ENCODE measurements at places on chromosomes 5 and 9.
A peak's percentile ranks its signal among the peaks of the same experiment; 100 is the strongest.

GRCh38 chr5:77129391-77129990 lies 42.4 kb upstream of the ZBED3 start:
- DNase-seq, result no peak

GRCh38 chr9:36204906-36205547 lies 14.3 kb downstream of the CLTA start:
- DNase-seq, result no peak

GRCh38 chr5:91189480-91190313 lies 193.4 kb downstream of the ARRDC3 start:
- no peak for DNase-seq

- DNase-seq, result no peak
Measured at GRCh38 chr5:63170486-63170885, 591.9 kb downstream of the LRRC70 start.

DNA sequence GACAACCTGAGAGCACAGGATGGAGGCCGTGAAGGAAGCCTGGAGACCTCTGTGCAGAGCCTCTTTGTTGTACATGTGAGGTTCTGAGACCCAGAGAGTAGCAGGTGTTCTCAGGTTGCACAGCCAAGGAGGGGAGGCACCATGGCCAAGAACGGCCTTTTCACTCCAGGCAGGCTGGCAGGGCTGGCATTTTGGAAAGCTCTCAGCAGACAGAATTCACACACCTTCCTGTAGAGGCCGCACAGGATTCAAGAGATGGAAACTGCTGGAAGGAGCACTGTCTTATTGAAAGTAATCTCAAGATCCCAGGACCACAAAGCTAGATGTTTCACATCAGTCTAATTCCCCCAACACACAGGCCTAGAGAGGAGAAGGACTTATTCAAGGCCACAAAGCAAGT lies 52.8 kb upstream of the XPA start:
- DNase-seq, result no peak

DNA sequence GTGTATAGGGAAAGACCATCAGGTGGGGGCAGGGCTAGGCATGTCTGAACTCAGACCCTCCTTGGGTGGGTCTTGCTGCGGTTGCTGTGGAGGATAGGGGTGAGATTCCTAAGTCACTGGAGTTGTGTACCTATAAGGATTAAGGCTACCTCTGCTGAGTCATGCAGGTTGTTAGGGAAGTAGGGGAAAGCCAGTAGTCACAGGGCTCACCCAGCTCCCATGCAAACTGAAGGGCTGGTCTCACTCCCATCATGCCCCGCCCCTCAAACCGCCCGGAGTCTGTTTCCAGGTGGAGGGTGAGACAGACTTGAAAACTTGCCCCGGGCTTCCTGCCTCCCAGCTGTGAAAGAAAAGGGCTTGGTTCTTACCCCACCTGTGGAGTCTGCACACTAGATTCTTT lies 161.8 kb downstream of the CAVIN4 start:
- DNase-seq, result no peak

DNA sequence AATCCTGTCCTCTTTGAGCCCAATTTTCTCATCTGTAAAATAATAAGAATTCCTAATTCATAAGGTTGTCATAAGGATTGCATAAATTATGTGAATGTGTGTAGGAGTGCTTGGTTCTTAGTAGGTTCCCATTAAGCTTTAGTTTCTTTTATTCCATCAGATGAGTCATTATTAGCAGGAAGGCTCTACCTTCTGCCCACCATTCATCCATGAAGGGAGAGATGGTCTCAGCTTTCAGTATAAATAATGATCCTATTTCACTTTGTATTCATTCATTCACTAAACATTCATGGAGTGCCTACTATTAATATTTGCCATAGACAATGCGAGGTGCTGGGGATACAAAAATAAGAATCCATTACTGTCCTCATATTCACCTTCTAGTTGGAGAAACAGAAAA lies 3.0 kb downstream of the CMYA5 start:
- no peak for DNase-seq

GRCh38 chr5:98568336-98568735 lies 205.1 kb upstream of the RGMB start:
- no peak for DNase-seq

GRCh38 chr9:121557581-121558447 lies 58.2 kb upstream of the GGTA1 start:
- peak; percentile 96 for DNase-seq

DNA sequence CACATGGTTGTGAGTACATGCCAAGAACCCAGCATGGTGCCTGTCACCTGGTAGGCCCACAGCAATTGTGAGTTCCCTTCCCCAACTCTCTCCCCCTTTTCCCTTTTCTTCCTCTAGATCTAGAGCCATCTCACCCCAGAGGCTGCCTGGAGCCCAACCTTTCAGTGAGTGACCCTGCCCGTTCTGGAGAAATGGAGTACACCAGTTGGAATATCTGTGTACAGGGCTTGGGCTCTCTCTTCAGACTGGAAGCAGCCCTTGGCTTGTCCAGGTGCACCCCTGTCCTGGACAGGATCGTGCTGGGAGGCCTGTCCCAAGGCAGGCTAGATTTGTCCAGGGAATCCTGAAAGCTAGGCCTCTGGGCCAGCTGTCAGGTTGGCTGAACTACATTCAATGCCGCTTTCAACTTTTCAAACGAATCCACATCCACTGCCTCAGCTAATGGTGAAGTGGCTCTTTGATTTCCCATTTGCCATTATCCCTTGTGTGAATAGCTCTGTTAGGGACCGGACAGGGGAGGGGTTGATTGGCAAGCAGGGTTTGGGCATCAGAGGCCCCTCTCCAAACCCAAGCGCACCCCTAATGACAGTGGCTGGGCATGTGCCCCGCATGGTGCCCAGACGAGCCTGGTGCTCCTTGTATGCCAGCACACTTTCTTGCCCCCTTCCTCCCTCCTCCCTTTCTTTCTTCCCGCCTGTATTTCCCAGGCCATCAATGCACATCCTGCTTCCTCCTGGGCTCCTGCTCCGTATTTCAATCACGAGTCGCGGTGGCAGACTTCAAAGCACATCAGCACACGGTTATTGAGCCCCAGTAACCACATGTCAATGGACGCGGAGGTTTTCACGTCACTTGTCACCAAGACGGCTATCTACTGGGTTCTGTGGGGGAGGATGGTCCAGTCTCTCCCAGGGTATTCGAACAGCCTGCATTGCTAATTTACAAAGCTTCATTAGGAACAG lies 211.2 kb downstream of the DAB2IP start:
- no peak for DNase-seq

- no peak for DNase-seq
Measured at GRCh38 chr9:84123648-84124406, 143.2 kb downstream of the RMI1 start.

- no peak for DNase-seq
Measured at GRCh38 chr5:121239951-121240350, 611.7 kb upstream of the FTMT start.

GRCh38 chr5:169964246-169964645 lies 16.0 kb downstream of the INSYN2B start:
- DNase-seq, result no peak
